ENCODE measurements at places on chromosomes 5 and 9.

GRCh38 chr5:132406144-132406783 is 36.8 kb downstream of the SLC22A5 start:
- no peak for DNase-seq

- DNase-seq: no peak
Observed at GRCh38 chr5:111952555-111952954, 195.6 kb upstream of the NREP start.

DNA sequence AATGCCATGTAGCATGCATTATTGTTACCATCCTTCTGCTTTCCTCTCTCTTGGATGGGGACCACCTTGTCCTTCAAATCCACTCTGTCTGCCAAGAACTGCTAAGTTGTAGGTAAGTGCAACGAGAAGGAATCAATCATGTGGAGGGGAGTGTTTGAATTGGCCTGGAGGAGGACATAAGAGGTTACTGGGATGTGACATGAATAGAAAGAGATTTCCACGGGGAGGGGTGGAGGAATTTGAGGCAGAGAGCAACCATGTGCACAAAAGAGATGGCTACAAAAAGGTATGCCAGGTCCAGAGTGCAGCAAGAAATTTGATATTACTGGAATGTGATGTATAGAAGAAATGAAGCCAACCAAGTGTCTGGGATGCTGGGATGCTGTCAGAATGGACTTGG is 648.9 kb upstream of the KLF4 start:
- no peak for DNase-seq

DNA sequence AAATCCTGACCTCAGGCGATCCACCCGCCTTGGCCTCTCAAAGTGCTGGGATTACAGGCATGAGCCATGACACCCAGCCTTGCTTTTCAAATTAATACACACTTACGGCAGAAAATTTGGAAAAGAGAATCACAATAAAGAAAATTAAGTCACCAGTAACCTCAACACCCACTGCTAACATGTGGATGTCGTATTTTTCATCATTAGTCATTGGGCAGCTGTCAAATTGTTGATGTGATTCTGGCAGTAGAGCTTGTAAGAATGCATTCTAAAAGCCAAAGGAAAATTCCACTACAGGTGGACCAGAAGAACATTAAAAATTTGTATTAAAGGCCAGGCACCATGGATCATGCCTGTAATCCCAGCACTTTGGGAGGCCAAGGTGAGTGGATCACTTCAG is 237.3 kb upstream of the TUT7 start:
- no peak for DNase-seq

DNA sequence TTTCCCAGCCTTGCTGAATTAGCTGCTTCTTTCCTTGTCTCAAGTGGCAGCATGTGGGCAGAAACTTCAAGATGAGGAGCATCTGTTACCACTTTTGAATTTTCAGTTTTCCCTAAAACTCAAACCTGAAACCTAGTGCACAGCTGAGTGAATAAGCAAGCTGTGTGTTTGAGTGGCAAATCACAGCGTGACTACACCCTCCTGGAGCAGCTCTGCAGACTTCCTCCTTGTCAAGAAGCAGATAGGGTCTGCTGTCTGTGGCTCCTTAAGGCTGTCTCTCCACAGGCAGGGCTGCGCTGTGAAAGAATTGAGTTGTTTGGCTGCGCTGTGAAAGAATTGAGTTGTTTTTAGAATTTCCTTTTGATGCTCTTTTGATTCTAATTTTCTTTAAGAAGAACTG is 179.7 kb upstream of the HAPLN1 start:
- no peak for DNase-seq

DNA sequence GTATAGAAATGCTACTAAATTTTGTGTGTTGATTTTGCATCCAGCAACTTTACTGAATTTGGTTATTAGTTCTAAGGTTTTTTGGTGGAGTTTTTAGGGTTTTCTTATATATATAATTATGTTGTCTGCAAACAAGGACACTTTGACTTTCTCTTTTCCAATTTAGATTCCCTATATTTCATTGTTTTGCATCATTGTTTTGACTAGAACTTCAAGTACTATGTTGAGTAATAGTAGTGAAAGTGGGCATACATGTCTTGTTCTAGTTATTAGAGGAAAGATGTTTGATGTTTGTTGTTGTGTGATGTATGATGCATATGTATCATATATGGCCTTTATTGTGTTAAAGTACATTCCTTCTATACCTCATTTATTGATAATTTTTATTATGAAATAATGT is 362.3 kb upstream of the PRR16 start:
- no peak for DNase-seq

- no peak for DNase-seq
Observed at GRCh38 chr5:30607301-30607894, 586.1 kb upstream of the CDH6 start.

DNA sequence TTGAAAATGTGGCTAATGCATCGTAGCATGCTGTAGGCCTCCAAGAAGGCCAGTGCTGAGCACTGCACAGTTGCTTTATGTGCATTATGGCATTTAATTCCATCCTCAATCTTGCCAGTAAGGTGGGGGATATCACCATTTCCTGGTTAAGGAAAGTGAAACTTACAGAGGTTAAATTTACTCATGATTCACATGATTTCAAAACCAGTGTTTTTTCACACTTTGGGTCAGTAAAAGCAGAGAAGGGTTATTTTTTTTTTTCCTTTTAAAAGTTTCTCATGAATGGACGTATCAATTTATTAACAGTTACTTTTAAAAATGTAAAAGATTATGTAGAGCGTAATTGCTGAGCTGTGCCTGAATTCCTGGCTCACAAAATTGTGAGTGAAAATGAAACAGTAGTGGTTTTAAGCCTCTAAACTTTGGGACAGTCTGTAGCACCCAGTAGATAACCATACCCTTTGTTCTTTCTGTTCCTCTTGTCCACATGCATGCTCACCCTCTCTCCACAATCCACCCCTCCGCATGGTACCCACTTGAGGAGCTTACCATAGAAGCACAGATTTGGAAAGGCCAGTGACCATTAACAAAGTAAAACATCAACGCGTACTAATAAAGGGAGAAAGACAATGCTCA is 21.2 kb downstream of the MAST4 start:
- no peak for DNase-seq

DNA sequence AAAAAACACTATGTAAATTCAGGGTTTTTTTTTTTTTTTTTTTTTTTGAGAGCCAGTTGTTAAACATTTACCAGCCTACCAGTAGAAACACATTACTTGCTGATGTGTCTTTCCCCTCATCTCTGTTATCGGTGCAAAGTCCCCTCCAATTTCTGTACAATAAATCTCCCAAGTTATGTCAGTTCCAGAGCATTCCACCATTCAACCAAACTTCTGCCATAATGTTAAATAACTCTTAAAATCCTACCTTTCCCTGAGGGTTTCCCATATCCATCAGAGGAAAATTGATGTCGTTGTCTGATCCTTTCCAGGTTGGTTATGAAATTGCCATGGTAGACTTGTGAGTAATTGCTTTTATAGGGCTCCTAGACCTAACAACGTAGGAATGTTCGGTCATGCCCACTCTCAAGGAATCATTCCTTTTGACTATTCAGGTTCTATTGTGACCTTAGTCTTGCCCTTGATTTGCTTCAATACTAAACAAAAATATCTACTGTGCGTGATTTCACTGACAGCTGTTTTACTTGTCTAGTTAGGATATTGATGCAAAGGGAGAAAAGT is 5.6 kb upstream of the PPP2R2B start:
- no peak for DNase-seq

- no peak for DNase-seq
Observed at GRCh38 chr9:30815585-30815984, 1568.9 kb upstream of the ACO1 start.

DNA sequence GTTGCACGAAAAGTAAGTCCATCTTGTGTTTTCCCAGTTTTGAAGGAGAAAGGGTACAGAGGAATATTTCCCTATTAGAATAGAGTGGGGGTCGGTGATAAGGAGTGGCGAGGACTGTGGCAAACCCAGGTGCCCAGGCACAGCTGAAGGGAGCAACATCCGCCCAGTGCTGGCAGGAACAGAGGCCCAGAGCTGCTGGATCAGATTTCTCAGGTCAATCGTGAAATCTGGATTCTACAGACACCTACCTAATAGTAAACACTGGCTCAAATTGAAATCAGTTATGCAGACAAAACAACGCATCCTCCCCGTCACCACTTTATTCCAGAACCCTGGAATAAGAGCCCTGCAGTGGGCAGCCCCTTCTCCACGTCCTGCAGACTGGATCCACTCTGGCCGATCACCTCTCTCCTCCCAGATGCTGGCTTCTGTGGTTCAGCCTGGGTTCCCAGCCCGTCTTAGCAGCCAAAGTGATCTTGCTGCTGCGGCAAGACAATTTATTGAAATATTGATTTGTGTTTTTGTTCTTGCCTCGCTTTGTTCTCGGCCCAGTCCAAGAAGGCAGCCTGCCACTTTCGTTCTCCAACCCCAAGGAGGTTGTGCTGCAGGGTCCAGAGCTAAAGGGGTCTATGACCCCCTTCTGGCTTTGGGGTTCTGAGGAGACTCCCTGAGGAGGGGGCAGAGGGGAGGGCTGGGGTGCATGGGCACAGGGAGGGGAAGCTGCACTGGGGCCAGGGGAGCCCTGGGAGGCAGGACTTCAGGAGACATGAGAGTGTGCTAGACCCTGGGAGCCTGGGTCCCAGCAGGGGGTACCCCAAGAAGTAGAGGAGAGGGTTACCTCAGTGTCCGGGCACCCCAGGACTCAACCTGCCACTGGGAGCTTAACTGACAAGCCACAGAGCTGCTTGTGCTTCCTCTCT is 103.3 kb downstream of the ZNF354C start:
- DNase-seq: no peak

DNA sequence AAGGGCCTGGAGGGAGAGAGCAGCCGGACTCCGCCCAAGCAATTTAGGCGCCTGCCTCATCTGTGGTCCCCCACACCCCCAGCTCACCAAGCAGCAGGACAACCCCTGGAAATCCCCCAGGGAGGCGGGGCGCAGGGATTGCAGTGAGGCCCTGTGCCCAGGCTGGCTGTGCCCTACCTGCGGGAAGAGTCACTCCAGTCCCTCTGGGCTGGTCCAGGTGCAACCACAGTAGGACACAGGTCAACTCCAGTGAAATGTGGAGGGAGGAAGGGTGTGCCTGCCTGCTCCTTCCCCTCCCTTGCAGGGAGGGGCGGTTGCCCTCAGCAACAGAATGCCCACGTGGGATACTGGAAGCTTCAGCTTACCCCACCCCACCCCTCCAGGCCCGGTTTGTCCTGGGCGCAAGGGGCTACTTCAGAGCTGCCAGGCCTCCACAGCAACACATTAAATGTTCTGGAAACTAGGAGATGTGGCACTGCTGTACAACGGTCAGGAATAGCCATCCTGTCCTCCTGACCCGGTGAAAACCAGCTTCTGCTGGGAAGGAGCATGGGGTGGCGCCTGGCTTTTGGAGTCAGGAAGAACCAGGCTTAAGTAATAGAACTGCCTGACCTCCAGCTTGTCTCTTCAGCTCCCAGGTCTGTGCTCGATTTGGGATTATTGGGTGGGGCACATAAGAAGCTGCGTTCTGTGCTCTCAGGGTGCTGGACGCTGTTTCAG is 22.5 kb downstream of the ABO start:
- no peak for DNase-seq

- DNase-seq: peak; percentile 58
Observed at GRCh38 chr5:170275376-170275994, 22.1 kb downstream of the LCP2 start.

DNA sequence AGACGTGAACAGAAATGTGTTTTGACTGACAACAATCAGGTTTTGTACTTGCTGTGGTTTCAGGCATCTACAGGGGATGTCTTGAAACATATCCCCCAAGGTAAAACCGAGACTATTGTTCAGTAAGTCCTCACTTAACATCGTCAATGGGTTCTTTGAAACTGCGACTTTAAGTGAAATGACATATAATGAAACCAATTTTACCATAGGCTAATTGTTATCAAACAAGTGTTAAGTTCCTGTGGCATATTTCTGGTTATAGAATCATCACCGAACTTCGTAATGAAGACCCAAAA is 16.4 kb upstream of the OMD start:
- DNase-seq: no peak

DNA sequence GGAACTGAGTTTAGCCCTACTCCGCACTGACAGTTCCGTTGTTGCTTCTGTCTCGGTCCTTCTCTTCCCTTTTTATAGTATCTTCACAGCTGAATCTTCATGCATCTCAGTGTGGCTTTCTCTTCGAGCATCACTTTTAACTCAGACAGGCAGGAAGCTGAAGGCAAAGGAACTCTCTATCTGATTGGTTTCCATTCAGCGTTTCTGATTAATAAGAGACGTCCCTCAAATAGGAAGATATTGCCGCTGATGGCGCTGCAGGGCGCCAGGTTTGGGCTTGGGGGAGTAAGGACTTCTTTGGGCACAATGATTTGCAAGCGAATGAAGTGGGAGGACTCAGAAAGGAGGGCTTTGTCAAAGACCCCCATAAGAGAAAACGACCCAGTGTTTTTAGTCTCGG is at the start of gene CDH9:
Gene CDH9 (minus strand): TSS at position 111 of the 400 bp plus-strand sequence. CDS start 50,253 bp downstream, outside the sequence.
- DNase-seq: no peak

GRCh38 chr9:4301971-4302427 is 2.1 kb upstream of the GLIS3 start:
- DNase-seq: peak; percentile 19

GRCh38 chr5:59519338-59519737 is 374.2 kb downstream of the PDE4D start:
- DNase-seq: no peak

DNA sequence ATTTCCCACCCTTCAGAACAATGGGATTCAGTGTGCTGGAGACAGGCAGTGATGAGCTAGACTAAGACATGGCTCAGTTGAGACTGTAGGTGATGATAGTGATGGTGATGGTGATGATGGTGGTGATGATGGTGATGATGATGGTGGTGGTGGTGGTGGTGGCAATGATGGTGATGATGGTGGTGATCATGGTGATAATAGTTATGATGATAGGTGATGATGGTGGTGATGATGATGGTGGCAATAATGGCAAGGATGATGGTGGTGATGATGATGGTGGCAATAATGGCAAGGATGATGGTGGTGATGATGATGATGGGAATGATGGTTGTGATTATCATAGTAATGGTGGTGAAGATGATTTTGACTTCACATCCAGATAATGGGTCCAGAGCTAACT is 176.7 kb downstream of the NXNL2 start:
- no peak for DNase-seq

DNA sequence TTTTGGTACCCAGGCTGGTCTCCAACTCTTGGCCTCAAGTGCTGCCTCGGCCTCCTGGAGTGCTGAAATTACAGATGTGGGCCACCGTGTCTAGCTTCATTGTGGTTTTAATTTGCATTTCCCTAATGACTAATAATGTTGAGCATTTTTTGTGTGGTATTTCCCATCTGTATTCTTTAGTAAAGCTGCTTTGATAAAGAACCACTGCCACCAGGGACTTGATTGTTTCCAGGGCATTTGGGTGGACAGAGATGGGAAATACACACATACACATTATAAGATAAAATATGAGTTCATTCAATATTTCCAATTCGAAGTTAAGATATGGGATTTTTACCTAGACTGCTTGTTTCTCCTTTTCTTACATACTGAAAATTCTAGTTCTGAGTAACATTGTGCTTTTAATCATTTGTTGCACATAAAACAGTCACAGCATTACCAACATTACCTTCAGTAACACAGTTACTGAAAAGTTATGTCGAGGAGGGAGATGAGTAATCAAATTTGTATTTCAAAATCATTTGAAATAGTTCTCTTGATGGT is 28.9 kb downstream of the HABP4 start:
- no peak for DNase-seq
